ENCODE measurements at places on chromosomes 11 and 22.

- no peak for DNase-seq
Measured at GRCh38 chr22:20448630-20449029, 11.0 kb upstream of the SCARF2 start.

DNA sequence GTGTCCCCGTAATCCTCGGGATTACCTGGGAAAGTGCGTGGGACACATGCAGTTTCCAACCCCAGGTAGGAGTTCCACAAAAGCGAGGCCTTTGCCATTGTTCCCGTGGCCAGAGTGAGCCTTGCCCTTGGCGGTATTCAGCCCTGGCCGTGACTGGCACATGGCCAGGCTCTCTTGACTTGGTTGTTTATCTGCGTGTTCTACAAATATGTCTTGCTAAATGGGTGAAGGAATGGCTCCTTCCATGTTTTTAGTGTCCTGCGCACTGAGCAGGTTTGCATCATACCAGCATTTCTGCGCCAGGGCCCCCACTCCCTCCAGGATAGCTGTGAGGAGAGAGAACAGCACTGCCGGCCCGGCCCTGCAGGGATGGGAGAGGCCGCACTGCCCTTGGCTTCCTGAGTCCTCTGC, 20.0 kb downstream of the POLR3H start:
- no peak for DNase-seq

- no peak for DNase-seq
Measured at GRCh38 chr11:47443028-47443700, 5.8 kb downstream of the RAPSN start.

DNA sequence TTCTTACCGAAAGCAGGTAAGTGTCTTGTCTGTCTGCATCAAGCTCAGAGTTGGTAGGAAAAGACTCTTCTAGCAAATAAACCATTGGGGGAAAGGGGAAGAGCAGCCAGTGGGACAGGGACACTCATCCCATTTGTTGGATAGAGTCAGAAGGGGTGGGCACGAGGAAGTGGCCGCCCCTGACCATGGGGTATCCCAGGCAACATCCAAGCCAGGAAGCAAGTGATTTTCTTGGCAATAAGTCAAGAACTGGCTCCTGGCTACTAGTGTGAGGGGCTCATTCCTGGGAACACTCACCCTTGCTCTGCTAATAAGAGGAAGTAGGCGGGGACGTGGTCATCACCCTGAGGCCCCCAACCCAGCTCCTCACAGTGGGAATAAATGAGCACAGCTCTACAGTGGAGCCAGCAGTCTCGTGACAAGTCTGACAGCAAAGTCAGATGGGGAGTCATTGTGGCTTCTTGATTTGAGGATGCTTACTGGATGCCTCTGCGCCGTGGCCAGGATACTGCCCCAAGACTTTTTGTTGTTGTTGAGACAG, 6.7 kb downstream of the SLC25A18 start:
- no peak for DNase-seq

- DNase-seq, result no peak
Measured at GRCh38 chr11:57082125-57082524, 93.4 kb downstream of the OR5AK2 start.

DNA sequence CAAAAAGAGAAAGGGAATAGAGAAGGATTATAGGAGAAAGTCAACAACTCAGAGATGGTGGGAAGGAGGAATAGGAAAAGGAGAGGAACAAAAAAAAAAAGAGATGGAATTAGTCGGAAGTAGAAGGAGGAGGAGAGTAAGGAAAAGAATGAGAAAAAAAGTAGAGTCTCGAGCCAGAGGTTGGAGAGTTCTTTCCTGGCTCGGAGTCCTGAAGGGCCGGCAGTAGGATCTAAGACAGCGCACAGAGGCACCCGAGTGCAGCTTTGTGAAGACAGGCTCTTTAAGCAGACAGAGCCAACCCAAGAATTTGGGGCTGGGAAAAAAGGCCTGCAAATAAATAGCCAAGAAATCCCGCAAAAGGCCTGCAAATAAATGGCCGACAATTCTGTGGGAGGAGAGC, 170.4 kb upstream of the CCDC90B start:
- no peak for DNase-seq

- DNase-seq, result peak; percentile 80
Measured at GRCh38 chr11:11848891-11849746, 7.3 kb downstream of the USP47 start.

DNA sequence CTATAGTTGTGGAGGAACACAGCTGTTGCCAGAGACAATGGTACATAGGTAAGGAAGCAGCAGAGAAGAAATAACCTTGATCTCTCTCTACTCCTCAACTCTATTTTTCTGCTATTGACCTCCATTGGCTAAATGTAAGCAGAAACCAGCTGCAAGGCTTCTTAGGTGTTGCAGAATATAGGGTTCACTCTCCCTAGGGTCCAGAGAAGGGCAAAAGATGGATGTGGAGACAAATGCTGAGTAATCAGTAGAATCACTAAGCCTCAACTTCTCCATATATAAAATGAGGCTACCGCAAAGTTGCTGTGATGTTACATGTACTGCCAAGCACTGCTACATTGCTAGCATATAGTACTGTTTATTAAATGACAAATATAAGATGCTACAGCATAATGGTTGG, 120.6 kb downstream of the PDE3B start:
- DNase-seq, result no peak

- DNase-seq, result no peak
Measured at GRCh38 chr11:15378941-15379340, 264.2 kb downstream of the INSC start.

GRCh38 chr11:94854770-94855633, 86.8 kb downstream of the AMOTL1 start:
- no peak for DNase-seq

DNA sequence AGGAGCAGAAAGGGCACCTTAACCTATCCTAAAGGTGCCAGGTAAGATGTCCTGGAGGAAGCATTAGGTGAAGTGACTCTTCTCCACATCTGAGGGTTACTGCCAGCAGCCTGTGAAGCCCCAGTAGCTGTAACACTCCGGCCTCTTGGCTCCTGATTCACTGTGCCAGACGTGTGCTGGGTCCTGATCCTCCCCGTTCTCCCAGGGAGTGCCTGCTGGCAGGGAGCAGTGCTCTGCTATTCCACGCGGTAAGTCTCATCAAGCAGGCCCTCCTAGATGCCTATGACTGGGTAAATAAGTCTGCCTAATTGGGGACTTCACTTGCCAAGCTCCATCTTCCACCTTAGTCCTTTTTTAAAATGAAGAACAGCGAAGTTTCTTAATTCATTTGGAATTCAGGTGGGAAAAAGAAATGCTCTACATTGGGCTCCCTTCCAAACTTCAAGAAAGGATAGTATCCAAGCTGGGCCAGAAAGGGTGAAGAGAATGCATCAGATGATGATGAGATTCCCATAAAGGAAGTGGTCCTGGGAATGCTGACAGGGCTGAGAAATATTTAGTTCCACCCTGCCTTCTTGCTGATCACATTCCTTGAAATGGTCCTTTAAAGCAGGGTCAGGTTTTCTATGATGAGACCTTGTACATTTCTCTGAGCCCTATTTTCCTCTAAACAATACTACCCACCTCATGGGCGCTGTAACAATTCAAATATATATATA, 188.0 kb downstream of the MAML2 start:
- DNase-seq, result no peak

DNA sequence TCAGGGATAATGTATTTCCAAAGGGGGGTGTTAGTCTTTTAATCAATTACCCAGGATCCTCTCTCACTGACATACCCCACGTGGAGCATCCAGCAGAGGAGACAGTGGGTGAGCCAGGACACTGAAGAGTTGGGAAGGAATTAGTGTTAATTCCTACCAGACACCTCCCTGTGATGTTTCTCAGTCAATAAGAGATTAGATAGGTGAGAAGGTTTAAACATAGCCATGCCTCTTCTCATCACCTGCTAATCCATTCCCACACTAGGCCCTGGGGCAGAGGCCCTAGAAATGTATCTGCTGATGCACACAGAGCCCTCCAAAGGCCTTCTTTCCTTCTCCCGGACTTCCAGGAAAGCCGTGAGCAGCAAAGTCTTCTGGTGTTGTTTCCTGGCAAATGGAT, 363.6 kb upstream of the LARGE1 start:
- no peak for DNase-seq

DNA sequence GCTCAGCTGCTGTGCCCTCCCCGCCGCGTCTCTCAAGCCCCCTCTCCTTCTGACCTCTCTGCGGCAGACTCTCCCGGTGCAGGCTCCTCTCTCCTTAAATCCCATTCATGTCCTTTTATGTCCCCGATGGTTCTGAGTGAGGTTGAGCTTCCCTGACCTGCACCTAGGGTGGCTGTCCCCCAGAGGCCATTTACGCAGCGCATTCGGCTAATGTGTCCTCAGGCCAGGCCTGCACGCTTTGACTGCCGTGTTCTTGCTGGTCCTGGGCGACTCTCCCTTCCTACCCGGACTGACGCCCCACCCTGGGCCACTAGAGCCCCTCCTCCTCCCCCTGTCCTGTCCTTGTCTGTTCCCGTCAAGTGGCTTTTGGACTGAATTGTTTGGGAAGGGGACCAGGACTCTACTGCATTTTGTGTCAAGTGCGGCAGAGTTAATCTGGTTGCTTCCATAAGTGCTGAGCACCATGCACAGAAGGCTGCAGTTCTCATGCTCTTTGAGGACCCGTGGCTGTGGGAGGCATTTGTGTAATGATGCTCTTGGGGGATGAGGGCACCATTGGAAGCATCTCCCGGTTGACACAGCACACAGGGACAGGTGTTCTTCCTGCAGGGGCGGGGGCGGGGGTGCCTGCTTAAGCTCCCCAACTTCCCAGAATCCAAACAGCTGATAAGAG, 37.1 kb downstream of the IGHMBP2 start:
- no peak for DNase-seq

DNA sequence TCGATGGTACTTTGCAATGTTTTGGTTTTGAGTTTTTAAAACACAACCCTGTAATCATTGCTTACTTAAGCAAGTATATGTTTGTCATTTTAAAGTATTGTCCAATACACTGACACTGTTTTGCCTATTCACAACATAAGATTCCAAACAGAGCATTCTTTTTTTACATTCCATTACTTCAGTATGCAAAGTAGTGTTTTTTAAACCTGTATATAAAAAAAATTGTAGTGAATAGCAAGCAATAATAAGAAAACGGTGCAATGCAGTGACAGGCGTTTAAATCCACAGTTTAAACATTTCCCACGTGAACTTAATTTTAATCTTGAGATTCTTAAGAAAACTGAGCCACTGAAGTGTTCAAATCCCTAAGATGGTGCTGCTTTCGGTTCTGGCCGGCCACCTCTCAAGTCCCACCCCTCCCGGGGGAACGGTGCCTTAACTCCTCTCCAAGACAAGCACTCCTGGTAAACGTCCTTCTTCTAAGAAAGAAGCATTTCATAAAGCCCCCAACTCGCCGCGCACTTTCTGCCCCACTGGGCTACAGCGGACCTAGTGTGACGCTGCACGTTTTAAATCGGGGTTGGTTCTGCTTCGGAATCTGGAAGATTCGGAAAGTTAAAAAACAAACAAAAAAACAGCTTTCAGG, 2.9 kb downstream of the PGR start:
- no peak for DNase-seq

DNA sequence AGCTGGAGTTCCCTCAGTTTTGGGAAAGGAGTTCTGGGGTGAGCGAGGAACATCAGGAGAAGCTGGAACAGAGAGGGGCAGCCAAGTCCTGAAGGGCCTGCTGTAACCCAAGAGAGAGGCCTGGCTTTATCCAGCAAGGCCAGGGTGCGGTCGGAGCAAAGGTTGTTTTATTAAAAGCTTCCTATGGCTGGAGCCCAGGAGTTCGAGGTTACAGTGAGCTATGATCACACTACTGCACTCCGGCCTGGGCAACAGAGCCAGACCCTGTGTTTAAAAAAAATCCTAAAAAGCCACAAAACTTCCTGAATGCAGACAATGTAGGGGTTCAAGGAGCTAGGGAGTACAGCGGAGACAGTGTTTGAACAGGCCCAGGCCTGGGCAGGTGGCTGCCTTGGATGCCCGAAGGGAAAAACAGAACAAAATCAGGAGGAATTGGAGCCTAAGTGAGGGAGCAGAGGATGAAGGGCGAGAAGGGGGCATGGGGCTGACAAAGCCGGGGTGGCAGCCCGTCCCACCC, 22.2 kb upstream of the MALAT1 start:
- DNase-seq, result no peak

DNA sequence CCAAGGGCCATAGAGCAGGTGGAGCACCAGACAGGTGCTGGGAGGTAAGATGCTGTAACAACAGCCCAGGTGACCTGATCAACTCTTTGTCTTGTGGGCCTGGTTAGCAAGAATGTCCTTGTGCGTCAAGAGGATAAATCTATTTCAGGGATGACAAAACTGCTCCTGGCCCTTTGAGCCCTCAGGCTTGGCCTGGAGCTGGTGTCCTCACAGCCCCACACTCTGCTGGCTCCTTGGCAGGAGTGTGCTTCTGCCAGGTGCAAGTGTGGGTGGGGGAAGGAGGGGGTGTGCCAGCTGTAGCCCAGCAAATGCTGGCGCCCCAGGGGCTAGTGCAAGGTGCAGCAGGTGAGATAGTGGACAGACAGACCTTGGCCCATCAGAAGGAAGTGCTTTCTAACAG, 19.5 kb downstream of the AMPD3 start:
- no peak for DNase-seq

DNA sequence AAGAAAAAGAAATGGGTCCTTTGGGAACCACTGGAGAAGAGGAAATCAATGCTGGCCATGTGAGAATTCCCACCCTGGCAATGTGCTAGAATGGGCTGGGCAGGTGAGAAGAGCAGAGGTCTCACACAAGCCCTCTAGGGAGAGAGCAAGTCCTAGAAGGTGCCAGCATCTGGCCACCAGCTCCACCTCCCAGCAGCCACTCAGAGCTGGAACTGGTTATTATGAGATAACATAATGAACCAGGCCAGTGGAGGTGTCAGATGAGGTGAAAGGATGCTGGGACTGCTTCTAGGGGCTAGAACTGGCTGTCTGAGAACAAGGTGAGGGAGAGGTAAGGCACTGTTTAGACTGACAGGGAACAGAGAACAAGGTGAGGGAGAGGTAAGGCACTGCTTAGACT, 29.3 kb downstream of the NEFH start:
- DNase-seq, result no peak

DNA sequence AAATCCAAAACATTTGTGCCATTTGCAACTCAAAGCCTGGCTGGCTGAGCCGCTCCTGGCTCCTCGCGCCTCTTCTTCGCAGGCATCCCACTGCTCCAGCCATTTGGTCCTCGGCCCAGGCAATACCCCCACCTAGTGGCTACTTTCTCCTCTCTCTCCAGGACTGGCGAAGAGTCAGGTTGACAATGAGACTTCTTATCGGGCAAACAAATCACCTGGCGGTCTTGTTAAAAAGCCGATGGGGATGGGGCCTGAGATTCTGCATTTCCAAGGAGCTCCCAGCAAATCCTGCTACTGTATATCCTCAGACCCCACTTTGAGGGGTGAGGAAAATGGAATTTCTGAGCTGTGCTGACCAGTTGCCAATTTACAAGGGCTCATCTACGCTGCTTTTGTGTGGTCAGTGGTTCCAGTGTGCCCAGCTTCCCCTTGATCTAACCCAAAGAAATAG, 89.0 kb downstream of the ISX start:
- DNase-seq, result peak; percentile 57

DNA sequence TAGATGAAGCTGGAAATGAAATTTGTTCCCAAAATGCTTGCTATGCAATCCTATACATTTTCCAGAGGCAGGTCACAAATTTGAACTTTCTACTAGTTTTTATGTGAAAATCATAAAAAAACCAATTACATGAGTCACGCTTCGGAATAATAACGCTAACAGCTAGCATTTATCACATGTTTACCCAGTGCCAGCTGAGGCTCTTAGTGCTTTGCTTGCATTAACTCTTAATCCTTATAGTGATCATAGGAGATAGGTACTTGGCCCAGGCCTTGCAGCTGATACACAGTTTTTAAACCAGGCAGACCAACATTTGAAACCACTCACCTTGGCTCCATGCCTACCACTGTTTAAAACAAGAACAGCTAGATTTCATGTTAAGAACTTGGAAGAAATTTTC, 131.8 kb upstream of the RAG2 start:
- no peak for DNase-seq

- no peak for DNase-seq
Measured at GRCh38 chr11:11045156-11045930, 187.5 kb upstream of the ZBED5 start.
